Esophagus mucosa (tissue), 1 donor: ENCODE measurements at places on chromosomes 7 and 10.

DNA sequence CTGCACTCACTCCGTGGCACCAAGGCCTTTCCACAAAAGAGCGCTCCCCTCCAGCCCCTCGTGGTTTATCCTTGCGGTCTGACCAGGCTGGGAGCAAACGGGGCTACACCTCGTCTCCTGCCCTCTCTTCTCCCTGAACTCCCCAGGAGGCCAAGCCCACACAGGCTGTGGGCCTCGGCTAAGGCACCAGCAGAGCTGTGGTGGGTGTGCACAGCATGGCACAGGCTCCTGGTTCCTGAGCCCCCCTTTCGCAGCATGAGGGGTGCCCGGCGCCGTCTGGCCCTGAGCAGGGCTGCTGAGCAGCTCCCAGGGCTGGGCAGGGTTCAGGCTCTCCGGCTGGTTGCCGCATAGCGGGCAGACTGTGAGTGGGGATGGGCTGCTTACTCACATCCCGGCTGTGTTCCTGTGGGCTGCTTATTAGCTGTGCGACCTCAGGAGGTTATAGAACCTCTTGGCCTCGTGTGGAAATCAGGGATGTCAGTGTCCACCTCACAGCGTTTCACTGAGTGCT is 90.4 kb downstream of the ZMIZ1 start:
- ATAC-seq, result peak; percentile 3

- ATAC-seq, result no peak
Observed at GRCh38 chr10:131573256-131573655, 261.7 kb upstream of the TCERG1L start.

DNA sequence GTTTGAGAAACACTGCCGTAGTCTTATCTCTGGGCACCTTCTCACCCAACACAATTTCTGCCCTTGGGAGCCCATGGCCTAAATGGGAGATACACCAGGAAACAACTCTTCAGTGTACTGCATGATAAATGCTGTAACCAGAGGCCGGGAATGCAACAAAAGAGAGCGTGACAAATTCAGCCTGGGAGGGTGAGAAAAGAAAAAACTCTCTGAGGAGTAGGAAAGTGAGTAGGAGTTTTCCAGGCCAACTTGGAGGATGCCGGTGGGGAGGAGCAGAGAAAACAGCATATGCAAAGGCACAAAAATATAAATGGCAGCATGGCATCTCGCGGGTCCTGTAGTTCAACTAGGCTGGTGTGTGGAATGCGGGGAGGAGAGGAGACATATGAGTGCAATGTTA is 624.5 kb downstream of the PARD3 start:
- ATAC-seq, result no peak

DNA sequence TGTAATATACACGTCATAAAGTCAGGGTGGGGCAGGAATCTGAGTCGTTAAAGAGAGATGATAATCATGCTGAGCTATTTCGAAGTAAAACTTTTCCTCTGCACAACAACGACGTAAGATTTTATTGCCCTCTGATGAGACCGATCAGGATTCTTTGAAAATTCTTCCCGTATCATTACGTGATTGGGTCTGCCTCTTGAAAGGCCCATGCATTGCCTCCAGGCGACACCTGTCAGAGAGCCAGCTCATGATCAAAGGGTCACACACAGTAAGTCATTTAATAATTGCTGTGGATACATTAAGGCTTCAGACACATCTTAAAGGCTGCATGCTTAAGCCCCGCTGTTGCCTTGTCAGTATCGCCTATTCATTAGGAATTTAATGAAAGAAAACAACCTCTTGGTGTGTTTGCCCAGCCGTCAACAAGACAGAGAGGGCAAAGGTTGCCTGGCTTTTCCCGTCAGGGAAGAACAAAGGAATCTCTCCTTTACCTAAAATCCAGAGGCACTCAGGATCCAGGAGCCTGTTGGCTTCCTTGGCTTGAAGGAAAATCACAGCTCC is 189.0 kb upstream of the SH2B2 start:
- no peak for ATAC-seq

GRCh38 chr7:127527561-127527960 is 57.8 kb downstream of the GCC1 start:
- ATAC-seq, result no peak

- ATAC-seq, result no peak
Observed at GRCh38 chr10:11093771-11094736, 76.4 kb downstream of the CELF2 start.

DNA sequence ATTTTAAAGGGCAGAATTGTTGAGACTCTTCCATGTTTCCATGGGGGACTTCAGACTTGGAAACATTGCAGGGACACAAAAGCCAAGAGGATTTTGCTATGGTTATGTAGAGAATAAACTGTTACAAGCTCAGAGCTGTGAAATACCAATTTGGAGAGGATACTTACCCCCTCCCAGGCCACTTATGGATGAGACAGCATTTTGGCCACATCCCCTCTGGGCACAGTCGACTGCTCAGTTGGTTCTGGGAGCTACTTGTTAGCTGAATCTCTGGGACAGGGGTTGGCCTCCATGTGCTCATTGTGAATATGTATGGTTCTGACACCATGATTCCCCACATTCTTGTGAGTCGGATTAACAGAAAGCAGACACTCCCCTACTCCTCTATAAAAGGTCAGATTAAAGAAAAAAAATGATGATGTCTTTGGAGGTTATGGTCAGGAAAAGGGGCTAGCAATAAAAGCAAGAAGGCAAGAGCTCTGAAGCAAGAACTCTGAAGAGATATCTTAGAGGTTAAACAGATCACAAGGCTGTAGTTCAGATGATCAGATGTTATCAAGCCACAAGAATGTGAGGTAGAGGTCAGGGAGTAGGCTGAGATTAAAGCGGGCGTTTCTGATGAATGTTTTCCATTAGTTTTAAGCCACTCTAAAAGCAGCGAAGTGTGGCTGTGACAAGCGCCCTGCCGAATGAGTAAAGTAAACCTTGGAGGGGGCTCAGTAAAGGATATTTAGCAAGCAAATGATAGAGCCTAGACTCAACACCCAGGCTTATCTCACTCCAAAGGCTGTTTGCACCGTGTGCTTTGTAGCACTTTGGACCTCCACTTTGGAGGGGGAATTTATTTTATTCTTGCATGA is 17.2 kb downstream of the STAMBPL1 start:
- no peak for ATAC-seq

DNA sequence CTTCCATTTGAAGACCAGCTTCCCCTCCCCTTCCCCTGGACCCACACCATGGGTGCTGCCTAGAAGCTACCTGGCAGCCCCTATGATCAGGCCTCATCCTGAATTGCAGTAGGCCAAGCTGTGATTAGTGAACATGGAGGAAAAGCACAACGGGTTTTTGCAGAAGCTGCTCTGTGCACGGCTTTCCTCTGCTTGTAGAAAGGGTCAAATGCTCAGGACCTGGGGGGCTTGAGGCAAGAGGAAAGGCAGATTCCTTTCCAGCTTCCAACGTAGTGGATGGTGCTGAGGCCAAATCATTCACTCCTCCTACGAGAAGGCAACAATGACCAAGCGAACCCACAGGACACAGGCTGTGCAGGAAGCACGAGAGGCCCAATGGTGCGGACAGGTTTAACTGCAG is 410.3 kb upstream of the SHH start:
- ATAC-seq, result no peak

GRCh38 chr10:86155054-86155921 is 211.3 kb downstream of the GRID1 start:
- ATAC-seq, result no peak

DNA sequence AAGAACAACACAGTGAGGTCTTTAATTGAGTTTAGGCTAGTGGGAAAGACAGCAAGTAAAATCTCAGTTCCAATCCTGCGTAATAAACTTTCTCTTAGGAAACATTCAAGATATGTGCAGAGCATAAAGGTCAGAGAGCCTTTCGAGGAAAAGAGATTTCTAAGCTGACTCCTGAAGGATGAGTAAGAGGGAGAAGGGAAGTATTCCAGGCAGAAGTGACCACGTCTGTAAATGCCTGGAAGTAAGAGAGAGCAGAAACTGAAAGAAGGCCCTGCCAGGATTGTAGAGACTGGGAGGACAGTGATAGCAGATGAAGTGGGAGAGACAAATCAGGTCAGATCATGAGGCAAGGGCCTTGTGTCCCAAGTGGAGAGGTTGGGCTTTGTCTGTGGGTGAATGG is 41.8 kb downstream of the PNLIPRP3 start:
- no peak for ATAC-seq

- ATAC-seq, result no peak
Observed at GRCh38 chr7:108108131-108108530, 22.0 kb downstream of the LAMB4 start.

DNA sequence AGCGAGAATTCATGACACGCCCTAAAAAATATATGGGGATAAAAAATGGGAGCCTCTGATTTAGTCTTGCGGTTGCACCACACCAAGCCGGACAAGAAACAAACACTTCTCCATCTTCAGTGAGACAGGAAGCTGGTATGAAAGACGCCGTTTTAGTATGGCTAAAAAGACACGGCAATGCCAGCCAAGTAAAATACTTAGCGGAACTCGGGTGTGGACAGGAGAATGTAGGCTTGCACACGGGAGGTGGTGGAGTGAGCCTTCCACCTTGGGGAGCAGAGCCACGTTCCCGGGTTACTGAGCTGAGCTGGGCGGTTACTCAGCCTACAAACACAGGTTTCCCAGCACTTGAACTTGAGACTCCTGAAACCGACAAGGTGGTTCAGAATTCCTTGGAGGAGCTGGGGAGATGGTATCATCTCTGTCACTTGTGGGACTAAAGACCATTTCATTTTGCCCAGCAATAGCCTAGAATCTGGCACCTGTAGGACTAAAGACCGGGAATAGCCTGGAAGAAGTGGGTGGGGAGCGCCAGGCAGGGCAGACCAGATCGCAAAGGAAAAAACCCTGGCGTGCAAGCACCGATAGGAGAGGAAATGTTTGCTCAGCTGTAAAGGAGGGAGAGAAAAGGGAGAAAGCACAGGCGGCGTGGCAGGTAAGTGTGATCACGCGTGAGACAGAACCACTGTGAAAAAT is 34.8 kb upstream of the SEPHS1 start:
- peak; percentile 59 for ATAC-seq

DNA sequence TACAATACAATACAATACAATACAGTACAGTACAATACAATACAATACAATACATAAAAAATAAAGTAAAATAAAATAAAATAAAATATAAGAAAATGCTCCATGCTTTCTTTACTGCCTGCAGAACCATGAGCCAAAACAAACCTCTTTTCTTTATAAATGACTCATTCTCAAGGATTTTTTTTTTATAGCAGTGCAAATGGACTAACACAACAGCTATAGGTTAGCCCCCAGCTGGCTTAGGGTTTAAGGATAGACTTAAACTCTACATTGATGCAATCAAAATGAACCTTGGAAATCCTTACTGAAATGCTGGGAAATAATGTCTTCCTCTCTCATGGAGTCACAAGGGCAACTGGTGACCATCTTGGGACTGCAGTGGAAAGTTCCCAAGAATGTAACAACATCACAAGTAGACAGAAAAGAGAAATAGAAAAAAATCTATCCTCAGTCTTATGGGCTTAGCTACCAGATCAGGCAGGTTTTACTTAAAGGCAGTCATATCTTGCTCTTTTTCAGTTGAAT is 348.9 kb downstream of the ARL4A start:
- ATAC-seq, result no peak

GRCh38 chr10:72834183-72834825 is 59.2 kb upstream of the OIT3 start:
- ATAC-seq, result peak; percentile 69

DNA sequence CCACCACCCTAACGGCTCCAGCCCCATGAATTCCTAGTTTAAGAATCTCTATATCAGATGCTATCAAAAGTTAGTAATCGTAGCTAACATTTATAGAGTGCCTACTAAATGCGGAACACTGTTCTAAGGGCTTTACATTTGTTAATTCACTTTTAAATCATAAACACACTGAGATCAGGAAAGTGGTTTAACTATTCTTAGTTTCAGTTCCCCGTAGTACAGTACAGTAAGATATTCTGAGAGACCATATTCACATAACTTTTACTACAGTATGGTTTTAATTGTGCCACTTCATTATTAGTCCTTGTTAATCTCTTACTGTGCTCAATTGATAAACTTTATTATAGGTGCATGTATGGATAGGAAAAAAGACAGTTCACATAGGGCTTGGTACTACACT is 22.5 kb downstream of the SYPL1 start:
- no peak for ATAC-seq

- ATAC-seq, result peak; percentile 49
Observed at GRCh38 chr10:73998929-73999691, 1.2 kb downstream of the VCL start.

GRCh38 chr10:11505639-11506038 is 105.8 kb downstream of the USP6NL start:
- no peak for ATAC-seq

GRCh38 chr7:92997152-92997551 is 120.6 kb downstream of the SAMD9 start:
- ATAC-seq, result no peak

GRCh38 chr7:492714-493065 is 27.0 kb downstream of the PDGFA start:
- no peak for ATAC-seq

GRCh38 chr7:134067164-134067563 is 60.0 kb upstream of the LRGUK start:
- ATAC-seq, result no peak
